H1 (cell line): ENCODE measurements at places on chromosomes 6 and 20. TPM values are rescaled to one million over a fixed set of nuclear protein-coding genes. Genes with fewer than 3 reads are reported as not detected.

Gene ILRUN
- 35.4 and 39.2 TPM in 2 replicates for polyA plus RNA-seq

Gene STMND1
- polyA plus RNA-seq, result not detected in 2 replicates

Gene HLA-G
- 3.2 and 4.2 TPM in 2 replicates for polyA plus RNA-seq

DNA sequence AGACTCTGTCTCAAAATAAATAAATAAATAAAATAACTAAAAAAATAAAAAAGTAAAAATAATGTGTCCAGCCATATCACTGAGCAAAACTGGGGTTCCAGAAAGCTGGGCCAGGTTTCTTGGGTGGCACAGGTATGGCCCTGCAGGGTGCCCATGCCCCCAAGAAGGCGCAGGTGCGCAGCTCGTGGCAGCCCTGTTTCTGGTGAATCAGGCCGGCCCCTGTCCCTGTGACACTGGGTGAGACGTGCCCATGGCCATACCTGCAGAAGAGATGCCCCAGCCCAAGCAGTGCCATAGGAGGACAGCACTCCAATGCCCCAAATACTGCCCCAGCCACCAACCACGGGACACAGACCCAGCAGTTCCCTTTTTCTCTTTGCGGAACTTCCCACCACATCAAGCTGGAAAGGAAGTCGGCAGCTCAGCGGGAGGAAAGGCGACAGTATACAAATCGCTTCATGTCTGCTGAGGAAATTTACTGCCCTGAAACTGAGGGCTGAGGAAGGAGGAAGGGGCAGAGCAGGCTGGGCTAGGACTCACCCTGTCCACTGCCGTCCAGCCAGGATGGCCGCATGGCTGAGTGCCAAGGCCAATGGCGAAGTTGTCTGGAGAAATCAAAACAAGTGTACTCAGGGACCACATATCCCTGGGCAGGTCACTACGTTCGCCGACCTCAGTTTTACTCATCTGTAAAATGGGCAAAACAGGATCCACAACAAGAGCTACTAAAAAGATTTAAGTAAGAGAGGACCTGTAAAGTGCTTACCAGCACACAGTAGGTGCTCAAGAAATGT is 55.4 kb downstream of the PREX1 start:
- no peak for DNase-seq

DNA sequence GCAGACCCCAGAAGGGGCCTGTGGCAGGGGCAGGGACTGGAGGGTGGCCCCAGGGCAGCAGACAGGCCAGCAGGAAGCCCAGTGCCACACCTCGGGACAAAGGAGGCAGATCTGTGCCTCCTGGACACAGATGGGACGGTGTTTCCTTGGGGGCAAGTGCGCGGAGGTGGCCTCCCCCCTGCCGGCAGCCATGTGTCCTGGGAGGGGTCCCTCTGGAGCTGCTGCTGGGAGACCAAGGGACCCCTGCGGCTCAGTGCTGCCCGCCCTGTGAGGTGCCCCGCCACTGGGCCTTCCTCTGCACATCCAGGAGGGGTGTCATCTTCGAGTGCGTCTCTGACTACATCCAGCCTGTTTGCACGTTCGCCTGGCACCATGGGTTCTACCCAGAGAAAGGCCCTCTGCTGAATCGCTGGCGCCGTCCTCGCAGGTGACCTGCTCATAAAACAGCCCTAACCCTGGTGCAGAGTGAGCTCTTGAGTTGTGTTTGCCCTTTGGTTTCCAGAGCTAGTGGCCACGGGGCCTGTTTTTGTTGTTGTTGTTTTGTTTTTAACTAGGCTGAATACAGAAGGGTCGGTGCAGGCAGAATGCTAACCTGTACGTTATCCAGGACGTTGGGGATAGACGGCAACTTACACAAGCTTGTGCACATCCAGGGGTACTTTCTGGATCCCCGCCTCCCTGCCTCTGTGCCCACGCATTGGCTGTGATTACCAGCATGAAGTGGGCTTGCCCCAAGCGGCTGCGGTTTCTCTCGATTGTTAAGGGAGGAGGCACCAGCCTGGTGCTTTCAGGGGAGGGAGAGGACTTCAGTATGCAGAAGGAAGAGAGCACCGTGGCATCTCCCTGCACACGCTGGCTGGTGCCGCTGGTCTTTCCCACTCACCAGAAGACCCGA is 1.3 kb upstream of the KCNQ2 start:
- DNase-seq, result no peak

- no peak for DNase-seq
Measured at GRCh38 chr20:14526891-14527290, 189.5 kb upstream of the FLRT3 start.

DNA sequence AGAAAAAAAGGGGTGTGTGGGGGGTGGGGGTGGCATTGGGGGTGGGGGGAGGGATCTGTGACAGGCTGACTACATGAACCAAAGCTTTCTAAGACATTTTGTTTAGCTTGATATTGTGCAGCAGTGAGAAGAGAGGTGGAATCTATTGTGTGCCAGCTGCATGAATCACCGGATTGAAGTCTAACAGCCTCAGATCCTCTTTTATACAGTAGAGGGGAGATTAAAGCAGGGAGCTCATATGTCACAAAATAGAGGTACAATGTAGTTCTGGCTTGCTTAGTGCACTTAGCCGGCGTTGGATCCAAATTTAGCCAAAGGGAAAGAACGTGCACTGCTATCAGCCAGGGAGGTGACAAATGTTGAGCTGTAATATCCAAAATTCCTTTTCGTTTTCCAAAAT is 404.2 kb upstream of the CITED2 start:
- no peak for DNase-seq

DNA sequence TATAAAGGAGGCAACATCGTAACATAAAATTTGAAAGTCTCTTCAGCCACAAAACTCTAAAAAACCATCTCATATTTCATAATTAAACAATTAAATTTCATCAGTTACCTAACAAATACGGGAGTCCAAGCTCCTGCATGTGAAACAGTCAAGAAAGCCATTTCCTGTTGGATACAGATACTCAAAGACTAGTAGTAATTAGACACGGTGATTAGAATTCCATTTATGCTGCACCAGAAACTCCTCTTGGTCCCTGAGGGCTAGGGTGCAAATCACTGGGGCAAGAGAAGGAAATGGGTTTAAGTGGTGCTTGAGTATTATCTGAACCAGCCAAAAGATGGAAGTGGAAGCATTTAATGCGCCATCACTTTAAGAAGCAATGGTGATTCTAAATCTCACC is 27.4 kb downstream of the TRAM2 start:
- DNase-seq, result no peak

GRCh38 chr6:46756469-46757213 is 9.9 kb downstream of the ANKRD66 start:
- DNase-seq, result no peak

- DNase-seq, result no peak
Measured at GRCh38 chr20:44010162-44010704, 95.6 kb downstream of the TOX2 start.

DNA sequence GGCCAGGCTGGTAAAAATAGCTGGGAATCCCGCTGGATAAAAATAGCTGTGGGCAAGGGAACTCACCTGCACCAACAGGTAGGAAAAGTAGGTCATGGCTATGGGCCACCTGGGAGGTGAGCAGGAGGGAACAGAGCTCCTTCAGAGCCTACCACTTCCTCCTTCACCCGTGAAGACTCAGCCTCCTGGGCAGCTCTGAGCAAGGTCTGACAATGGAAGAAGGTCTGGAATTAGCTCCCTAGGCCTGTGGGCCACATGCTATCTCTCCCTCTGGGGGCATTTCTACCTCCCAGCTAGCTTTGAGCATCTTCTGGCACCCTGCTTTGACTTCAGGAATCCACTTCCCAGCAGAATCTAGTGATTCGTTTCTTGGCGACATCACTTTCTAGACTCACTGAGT is 153.9 kb downstream of the MRPL14 start:
- DNase-seq, result no peak

DNA sequence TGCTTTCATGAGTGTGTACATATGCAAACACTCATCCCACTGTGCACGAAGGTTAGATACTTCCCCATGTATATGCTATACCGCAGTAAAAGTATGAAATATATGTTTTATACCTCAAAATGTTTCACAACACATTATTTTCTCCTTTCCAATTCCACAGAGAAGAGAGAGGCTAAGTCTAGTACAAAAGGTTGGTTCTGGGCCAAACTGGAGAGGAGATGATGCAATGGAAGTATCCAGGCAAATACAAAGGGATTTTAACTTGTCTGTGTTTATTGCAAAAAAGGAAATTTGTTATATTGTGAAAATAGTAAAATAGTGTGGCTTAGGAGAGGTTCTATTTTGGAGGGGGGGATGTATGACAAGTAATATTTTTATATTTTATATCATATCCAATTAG is 112.6 kb downstream of the PLCB1 start:
- no peak for DNase-seq
